ENCODE measurements at places on chromosomes 2 and 18.

GRCh38 chr2:235398321-235398720 is 95.5 kb upstream of the AGAP1 start:
- DNase-seq = no peak

GRCh38 chr2:147365622-147366021 is 479.2 kb upstream of the ACVR2A start:
- no peak for DNase-seq

GRCh38 chr2:133768256-133768655 is 200.0 kb upstream of the NCKAP5 start:
- DNase-seq = no peak

- no peak for DNase-seq
These were observed 74.3 kb upstream of the ALPP start for GRCh38 chr2:232304236-232304635.

DNA sequence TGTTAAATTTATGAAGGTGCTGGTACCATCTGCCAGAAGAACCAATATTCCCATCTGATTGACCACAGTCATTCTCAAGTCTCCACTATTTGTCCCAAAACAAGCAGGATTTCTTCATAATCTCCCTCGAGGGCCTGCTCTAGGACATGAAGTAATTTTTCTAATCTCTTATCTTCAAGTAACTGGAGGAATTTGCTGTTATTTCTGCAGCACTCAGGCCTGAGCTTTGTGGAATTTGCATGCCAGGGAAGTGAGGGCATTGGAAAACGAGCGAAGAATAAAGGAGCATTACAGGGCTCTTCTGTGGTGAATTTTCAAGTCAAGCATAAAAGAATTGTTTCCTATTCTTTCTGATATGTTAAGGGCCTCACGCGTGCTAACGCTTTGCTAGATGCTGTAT is 161.2 kb upstream of the EPAS1 start:
- DNase-seq = no peak

DNA sequence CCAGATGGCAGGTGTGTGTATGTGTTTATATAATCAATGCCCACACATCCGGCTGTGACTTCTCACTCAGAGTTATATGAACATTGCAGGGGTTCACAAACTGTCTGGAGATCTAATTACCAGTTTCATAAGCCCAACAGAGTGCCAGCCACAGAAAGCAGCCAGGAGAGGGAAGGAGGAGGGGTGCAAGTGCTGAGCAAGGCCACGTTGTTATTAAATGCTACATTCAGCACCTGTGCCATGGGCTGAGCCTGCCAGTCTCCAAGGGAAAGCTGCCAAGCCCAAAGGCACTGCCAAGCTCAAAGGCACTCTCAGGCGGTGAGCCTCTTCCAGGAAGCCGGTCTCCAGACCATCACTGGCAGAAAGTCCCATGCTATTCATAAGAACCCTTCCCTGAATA is 17.4 kb downstream of the XDH start:
- DNase-seq = no peak

GRCh38 chr2:50347358-50348044 is 684.4 kb downstream of the NRXN1 start:
- no peak for DNase-seq

DNA sequence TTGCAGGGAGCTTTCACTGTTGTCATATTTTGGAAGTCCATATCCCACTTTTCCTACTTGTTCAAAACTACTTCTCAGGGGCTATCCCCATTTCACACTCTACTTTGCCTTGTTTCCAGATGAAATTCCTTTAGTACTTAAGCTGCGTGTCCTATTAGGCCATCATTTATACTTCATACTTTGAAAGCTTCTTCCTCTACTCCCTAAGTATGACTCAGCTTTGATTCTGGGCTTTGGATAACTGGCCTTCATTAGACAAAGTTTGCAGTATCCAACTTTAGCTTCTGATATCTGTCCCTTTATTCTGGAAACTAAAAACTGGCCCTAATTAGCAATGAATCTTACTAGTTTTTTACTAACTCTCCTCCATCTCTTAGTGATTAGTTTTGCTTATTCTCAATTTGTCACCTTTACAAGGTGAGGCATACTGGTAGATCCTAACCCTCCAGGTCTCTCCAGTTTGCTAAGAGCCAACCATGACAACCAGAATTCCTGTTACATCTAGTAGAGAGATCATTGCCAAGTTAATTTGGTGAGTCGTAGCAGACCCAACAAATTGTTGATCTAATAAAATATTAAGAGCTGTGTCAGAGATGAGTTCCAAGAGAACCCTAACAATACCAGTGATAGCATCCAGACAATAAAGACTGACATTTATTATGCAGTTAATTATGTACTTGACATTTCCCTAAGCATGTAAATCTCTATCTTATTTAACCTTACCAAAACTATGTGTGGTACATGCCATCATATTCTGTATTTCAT is 31.2 kb upstream of the ITGAV start:
- no peak for DNase-seq

DNA sequence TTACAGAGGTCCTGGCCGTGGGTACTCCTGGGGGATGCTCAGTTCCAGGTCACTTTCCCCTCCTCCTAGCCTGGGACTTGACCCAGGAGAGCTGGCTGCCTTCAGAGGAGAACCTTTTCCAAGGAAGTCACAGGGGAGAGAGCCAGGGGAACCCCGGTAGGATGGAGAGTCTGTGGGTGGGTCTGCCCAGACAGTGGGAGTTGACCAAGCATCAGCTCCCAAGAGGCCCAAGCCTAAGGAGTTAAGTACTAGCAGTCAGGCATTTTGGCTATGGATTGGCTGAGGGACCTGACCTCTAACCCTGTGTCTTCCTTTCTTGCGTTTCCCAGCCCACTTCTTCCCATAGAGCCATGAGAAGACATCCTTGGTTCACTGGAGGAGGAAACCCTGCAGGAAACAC is 48.8 kb upstream of the PLB1 start:
- no peak for DNase-seq

- DNase-seq = no peak
These were observed 1129.4 kb downstream of the TDRD15 start for GRCh38 chr2:22253171-22253570.

DNA sequence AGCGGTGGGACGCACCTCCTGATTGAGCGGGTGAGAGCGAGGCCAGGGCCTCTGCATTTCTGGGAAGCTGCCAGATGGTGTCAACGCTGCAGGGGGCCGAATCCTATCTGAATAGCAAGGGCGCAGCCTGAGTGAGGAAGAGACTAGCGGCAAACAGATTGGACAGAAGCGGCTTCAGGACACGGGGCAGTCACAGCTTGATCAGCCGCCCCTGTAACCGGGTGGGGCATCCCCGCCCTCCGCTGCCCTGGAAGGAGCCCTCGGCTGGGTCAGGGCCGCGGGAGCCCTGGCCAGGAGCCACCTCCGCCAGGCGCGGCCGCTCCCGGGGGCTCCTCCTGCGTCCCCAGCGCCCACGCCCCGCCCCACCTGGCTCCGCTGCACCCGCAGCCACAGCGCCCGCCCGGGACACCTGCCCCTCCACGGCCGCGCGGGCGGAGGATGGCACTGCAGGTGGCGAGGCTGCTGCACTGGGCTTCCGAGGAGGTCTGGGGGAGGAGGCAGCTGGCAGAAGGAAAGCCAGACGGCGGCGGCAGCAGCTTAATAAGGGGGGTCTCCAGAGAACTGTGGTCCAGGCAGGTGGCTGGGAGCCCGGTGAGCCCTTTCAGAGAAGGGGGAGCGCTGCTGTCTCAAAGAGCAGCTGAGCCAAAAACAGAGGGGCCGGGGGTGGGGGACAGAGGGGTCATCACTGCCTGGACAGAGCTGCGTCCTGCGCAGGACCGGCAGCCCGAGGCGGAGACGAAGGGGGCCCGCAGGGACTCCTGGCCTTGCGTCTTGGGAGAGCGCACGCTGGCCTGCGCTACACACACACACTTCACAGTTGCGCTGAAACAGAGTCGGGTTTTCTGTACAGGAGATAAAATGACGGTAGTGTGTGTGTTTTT is 18.8 kb upstream of the SOX11 start:
- no peak for DNase-seq

DNA sequence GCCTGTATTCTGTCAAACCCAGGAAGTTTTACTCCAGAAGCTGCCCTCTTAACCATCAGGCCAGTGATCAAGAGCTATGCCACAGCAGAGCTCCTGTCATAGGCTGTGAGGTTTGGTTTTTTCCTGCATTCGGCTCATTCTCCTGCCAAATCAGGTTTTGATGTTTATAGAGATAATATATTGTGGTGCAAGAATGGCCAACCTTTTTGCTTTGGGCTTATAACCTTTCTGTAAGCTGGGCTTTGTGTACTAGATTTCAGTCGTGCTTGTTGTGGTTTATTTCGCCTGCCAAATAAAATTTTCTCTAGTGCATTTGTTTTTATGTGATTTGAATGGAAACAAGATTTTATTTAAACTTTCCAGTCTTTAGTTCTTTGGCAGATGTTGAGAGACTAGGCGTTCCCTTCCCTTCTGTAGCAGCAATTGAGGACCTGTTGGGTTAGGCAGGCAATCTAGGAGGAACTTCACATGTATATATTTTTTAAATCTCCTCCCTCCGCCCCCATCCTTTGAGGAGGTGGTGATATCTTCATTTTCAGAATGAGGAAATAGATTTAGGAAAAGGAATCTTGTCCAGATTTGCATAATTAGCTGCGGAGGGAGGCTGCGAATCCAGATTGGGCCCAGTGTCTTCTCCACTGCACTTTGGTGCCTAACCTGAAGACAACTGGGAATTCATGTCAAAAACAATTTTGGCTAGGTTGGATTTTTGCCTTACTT is 2.6 kb downstream of the KDM3A start:
- DNase-seq = no peak

GRCh38 chr2:7649461-7650228 is 732.4 kb downstream of the RNF144A start:
- no peak for DNase-seq

DNA sequence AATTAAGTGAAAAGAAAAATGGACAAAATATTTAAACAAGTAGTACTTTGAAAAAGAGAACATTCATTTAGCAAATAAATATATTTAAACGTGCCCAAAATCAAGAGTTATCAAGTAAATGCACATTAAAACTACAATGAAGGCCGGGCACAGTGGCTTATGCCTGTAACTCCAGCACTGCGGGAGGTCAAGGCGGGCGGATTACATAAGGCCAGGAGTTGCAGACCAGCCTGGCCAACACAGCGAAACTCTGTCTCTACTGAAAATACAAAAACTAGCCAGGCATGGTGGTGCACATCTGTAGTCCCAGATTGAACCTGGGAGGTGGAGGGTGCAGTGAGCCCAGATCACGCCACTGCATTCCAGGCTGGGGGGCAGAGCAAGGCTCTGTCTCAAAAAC is 9.8 kb downstream of the STAM2 start:
- no peak for DNase-seq

- DNase-seq = no peak
These were observed 451.0 kb upstream of the SETBP1 start for GRCh38 chr18:44229693-44230108.

DNA sequence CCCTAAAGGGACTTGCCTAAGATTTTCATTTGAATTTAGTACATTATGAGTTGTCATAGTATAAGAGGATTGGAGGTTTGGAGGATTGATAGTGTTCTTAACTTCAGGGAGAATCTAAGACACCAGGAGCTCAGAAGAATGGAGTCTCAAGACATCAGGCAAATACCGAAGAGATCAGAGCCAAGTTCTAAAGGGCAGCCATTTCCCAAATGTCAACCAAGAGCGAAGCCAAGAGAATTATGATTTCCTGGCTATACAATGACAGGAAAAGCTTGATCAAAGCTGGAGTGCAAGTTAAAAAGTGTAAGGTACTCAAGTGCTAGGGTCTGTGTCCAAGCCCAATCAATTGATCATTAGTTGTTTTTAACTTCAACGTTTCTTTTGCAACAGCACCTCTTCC is 283.0 kb upstream of the FN1 start:
- DNase-seq = no peak

DNA sequence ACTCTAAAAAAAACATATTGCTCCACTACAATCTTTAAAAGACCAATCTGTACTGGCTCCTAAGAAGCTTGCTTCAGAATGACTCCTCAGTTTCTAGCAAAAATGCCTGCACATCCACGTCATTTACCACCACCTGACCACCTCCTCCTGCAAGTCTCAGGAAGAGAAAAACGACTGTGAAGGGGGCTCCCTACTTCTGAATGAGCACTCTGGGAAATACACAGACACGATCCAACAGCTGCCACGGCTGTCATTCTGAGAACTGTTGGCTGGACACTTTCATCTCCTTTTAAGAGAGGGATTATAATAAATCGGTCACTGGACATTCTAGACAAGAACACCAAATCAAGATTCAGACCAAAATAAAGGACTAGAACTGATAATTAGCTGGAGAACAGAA is 21.5 kb downstream of the EPG5 start:
- no peak for DNase-seq

- DNase-seq = no peak
These were observed 69.4 kb downstream of the CDC42EP3 start for GRCh38 chr2:37602040-37602439.

GRCh38 chr2:112831946-112832840 is 4.4 kb downstream of the IL1B start:
- DNase-seq = no peak

GRCh38 chr2:111100765-111101162 is 19.9 kb upstream of the BCL2L11 start:
- DNase-seq = no peak

DNA sequence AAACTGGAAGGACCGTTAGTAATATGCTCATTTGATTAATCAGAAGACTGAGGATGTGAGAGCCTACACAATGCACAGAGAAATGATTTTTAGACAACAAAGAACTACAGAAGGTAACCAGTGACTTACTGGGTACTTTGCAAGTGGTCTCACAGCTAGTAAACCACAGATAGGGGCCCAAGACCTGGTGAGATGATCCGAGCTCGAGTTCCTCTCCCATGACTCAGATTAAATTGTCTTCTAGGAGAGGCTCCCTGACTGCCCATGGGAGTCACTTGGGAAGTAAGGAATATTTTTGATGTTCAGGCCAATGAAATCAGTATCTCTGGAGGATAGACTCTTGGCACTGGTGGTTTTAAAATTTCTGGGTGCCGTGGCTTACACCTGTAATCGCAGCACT is 220.2 kb downstream of the CLIP4 start:
- DNase-seq = no peak

DNA sequence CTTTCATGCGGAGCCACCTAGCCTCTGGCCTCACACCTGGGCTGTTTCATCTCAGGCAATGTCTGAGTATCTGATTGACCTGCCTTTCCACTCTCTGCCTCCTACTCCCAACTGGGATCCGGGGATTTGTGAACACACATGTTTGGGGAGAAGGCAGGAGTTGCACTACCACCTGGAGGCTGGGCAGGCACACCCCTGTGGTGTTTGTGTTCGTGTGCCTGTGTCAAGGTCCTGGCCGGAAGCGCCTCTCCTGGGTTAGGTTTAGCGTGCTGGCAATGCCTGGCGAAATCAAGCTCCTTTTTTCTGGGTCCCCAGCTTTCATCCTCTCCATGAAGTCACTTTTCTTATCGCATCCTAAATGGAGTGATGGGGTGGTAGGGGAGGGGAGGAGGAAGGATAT is 63.9 kb downstream of the GATA6 start:
- DNase-seq = no peak

GRCh38 chr2:15367715-15368114 is 193.4 kb downstream of the NBAS start:
- no peak for DNase-seq

- DNase-seq = no peak
These were observed 6.8 kb downstream of the AGXT start for GRCh38 chr2:240875228-240876034.
